Vagina (tissue), 2 donors: ENCODE measurements at places on chromosomes 3 and 15. TPM values are rescaled to one million over a fixed set of nuclear protein-coding genes. Genes with fewer than 3 reads are reported as not detected.
A peak's percentile ranks its signal among the peaks of the same experiment; 100 is the strongest.

Gene FGD5
- 16.2 TPM for total RNA-seq

- peak within 1 kb of the TSS; percentile 80 for H3K4me3 ChIP-seq
- H3K4me1 ChIP-seq, result peaks cover 70% of the 10 kb centered on the region
- H3K27me3 ChIP-seq, result no peaks in the 10 kb centered on the region
- no peaks in the 10 kb centered on the region for H3K36me3 ChIP-seq
- no peak for DNase-seq
- H3K27ac ChIP-seq, result peak within 1 kb of the TSS; percentile 81
Observed at GRCh38 chr15:63597038-63597790, at the start of gene FBXL22. FBXL22 (plus strand) TSS chr15:63597387; CDS start chr15:63597393, 6 bp downstream.

- H3K27me3 ChIP-seq, result no peaks in the 10 kb centered on the region
- peak overlapping the region; percentile 71 for H3K27ac ChIP-seq
- H3K36me3 ChIP-seq, result no peaks in the 10 kb centered on the region
Observed at GRCh38 chr3:184688251-184688881, 23.5 kb downstream of the MAGEF1 start.

GRCh38 chr3:118980832-118981231 lies 53.8 kb downstream of the IGSF11 start:
- no peak overlapping the region for H3K27ac ChIP-seq
- no peaks in the 10 kb centered on the region for H3K36me3 ChIP-seq
- no peaks in the 10 kb centered on the region for H3K4me1 ChIP-seq
- no peak overlapping the region for H3K4me3 ChIP-seq
- no peak for DNase-seq
